COR-L47 (cell line): ENCODE measurements at places on chromosomes 12 and 14.

DNA sequence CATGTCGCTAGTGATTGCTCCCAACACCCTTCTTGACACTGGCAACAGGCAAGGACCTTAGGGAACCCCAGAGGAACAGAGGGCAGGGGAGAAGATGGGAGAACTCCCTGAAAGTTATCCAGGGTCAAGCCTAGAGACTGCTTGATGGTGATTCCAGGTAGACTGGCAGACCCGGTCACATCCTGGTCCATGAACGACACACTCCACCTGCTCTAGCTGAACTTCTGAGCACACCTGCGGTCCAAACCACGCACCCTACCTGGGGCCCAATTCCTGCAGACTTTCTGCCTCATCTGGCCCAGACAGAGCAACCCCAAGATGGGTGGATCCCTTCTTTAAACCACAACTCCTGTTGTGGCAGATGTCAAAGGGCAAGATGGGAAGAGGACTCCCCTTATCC, 34.2 kb downstream of the NCKAP5L start:
- DNase-seq, result no peak

DNA sequence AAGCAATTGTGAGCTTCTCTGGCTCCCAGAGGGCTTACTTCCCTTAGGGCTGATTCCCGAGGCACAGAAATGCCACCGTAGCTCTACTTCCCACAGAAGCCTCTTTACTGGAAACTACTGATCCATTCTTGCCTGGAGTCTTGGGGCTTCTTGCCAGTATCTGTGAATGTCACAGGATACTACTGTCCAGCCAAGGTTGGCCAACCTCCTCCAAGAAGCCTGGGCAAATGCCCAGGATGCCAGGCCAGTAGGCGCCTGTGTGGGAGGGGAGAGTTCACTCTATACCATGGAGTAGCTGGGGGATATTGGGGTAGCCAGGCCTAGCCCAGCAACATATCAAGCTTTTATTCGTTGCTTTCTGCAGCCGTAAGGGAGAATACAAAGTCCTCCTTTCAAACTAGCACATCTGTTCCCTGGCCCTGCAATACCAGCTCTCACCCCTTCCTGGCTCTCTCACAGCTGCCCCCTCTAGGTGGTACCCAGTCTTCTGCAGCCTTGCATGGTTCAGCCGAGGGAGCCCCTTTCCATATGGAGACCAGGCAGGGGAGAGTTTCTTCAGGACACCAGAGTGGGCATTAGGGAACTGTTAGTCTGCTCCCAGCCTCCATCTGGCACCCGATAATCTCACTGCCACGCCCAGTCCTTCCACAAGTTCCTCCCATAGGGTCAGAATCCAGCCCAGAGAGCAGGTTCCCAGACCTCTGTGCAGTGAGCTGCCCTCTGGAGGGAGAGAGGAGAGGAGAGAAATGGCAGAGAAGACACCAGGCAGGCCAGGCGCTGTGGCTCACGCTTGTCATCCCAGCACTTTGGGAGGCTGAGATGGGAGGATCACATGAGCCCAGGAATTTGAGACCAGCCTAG, 24.3 kb upstream of the PLEK2 start:
- no peak for DNase-seq

DNA sequence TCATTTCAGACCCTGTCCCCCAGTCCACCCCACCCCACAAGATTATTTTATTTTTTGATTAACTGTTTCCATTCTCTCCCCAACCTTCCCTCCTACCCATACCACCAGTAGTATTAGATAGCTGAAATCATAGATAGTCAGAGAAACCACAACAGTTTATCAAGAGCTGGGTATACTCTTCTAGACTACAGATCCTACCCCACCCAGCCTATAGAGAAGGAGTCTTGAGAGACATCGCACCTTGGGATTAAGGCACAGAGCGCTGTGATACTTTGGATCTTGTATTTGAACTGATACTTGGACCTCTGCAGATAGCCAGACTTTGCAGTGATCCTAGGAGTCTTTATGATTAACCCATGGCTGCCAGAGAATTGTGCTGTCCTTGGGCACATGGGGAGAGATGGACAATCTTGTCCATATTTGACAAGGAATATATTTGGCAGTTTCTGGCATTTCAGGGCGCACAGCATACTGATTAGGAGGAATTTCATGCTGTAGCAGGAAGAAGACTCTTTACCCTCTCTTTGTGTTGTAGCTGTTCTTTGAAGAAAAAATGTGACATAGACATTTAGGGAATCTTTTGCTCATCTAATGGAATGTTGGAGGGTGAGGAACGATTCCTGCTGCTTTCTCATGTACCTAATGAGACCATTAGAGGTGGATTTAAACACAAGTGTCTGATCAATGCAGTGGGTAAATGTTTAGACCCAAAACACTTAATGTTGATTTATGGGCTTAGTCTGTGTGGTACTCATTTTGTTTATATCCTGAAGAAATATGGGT, 982 bp downstream of the RBMS2 start:
- no peak for DNase-seq

- no peak for DNase-seq
Observed at GRCh38 chr14:87989956-87990299, 3.1 kb downstream of the GALC start.

GRCh38 chr12:50004696-50005095, 20.6 kb downstream of the RACGAP1 start:
- no peak for DNase-seq

GRCh38 chr12:19415563-19415962, 23.7 kb upstream of the AEBP2 start:
- DNase-seq, result no peak

GRCh38 chr14:70006699-70007098, 127.5 kb downstream of the SMOC1 start:
- no peak for DNase-seq

DNA sequence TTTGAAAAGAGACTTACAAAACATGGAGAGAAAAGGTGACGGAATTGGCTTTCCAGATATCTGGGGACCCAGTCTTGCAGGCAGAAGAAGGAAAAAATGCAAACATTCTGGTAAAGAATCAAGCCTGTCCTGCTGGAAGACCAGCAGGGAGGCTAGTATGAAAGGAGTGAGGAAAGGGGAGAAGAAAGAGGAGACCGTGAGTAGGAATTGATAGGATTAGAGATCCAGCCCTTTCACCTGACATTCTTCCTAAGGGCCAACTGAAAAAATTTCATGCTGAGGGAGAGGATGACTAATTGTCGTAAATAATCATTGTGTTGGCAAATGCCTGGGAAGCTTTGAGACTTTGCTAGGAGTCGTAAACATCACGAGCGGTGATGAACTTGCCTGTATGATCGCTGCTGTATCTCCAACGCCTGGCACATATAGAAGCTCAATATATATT, 12.1 kb downstream of the BHLHE41 start:
- DNase-seq, result no peak
